GM06990 (cell line): ENCODE measurements at places on chromosomes 13 and 19.
A peak's percentile ranks its signal among the peaks of the same experiment; 100 is the strongest.

- DNase-seq, result no peak
Observed at GRCh38 chr13:36453516-36453915, 21.2 kb downstream of the CCNA1 start.

- DNase-seq, result no peak
Observed at GRCh38 chr13:90201676-90202460, 1145.6 kb upstream of the MIR17HG start.

DNA sequence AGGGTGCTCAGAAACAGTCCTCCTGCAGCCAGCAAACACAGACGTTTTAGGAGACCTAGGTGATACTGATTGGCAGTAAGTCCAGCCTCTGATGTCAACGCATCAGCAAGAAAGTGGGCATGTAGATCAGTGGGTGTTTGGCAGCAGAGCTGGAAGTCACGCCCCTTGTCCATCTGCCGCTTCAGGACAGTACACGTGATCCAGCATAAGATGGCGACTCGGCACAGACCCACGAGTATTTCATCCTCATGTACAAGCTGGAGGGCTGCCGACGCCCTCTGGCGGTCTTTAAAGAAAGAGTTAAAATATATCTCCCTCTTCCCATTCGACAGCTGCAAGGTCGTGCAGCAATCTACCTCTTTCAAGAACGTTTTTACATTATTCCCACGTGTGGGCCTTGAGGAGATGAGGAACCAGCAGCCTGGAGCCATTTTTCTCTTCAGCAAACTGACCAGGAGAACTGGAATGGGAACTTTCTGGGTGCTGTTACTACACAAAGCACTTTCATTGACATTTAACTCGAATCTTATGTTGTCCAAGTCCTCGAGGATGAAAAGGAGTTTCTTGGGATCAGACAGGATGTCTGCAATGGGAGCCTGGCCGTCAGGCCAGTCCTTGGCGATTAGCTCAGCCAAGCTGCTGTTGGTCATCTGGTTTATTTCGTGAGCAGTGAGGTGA lies 22.3 kb downstream of the NLRP11 start:
- DNase-seq, result peak; percentile 26

GRCh38 chr19:19115954-19116353 lies 22.3 kb downstream of the TMEM161A start:
- no peak for DNase-seq

GRCh38 chr19:15507068-15508034 lies 974 bp upstream of the CYP4F22 start:
- DNase-seq, result no peak

DNA sequence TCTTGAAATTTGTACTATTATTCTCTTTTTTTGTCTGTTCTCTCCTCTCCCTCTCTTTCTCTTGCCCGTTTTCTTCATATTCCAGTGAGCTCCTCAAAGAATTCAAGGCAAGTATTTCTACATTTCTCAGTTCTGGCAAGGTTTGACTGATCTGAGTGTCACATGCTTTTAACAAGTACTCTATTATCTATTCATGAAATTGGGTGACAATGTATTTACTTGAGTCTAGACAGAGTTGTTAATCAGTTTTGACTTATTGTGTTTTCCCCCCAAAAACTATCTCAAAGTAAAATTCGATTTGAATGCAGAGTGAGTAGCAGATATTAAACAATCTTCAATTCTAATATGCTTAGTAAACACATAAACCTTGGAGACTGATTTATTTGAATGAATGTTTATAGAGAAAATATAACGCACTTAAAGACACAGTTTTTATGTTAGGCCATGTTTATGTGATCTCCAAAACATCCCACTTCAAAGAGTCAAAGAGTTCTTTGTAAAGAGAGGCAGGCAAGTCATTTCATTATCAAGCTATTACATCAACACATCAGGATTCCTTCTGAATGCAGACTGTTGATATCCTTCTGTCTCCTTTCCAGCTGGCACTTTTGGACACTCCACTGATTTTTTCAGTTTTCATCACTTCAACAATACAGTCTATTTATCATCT lies 166.6 kb downstream of the SLITRK6 start:
- DNase-seq, result no peak

DNA sequence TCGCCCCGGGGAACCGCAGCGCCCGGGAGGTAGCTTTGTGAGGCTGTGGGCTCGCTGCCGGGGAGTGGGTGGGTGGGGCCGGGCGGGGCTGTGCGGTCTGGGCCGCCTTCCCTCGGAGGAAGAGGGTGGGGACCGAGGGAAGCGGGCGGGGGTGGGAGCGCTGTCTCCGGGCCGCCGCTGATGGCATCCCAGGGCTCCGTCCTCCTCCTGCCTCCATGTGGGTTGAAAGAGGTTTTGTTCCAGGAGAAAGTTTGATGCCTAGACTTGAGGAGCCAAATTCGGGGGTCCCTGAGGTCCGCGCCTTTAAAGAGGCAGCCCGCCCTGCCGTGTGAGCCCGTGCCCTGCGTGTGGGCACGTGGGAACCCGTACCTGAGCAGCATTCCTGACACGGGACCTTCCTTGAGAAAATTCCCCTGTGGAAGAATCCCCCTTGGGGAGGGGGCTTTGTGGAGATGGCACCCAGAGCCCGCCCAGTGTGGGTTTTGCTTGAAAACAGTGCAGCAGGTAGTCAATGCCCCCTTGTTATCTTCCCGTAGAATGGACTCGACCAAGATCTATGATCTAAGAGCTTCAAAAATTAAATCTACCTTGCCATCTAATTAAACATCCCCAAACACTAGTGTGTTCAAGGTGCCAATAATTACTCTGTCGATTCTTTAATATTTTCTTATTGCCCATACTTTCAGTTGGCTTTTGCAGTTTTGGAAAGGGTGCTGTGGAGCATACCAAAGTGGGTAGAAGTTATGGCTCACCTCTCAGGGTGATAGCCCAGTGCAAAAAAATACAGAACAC lies 107.8 kb downstream of the RXFP2 start:
- no peak for DNase-seq

DNA sequence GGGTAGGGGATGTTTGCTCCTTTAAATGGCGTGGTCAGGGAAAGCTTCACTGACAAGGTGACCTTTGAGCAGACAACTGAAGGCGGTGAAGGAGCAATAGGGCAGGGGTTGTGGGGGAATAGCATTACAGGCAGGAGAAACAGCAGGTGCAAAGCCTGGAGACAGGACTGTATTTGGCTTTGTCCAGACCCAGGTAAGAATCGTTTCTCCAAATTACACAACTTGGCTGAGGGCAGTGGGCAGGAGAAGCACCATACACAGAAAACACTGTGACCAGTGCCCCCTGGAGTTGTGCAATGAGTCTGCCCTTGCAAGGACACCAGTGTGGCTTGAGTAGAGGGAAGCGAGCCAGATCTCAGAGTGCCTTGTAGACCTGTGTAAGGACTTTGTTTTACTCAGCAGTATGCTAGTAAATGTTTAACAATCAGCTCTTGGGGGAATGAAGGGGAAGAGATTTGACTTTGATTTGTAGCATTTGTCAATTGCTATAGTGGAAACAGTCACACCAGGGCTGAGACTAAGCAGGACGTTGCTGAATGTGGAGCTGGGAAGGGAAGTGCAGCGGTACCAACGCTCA lies 360.0 kb downstream of the DCT start:
- no peak for DNase-seq

DNA sequence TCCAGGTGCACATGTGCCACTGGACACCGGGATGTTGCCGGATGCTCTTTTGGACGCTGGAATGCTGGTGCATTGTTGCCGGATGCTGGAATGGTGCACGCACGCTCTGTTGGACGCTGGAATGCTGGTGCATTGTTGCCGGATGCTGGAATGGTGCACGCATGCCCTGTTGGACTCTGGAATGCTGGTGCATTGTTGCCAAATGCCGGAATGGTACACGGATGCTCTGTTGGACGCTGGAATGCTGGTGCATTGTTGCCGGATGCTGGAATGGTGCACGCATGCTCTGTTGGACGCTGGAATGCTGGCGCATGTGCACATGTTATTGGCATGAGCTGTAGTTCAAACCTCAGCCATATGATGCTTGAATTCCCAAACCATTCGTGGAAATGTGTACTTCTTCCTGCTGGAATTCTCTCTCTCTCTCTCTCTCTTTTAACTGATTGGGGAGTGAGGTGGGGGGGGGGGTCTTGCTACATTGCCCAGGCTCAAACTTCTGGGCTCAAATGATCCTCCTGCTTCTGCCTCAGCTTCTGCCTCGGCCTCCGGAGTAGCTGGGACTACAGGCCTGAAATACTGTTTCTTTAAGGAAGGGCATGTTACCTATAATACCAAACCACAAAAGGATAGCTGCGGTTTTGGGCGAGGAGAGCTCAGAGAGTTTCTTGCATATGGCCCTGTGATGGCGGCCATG lies 1.2 kb upstream of the MCF2L start:
- no peak for DNase-seq

- no peak for DNase-seq
Observed at GRCh38 chr13:41107584-41108014, 25.0 kb downstream of the KBTBD6 start.

- DNase-seq, result no peak
Observed at GRCh38 chr19:56727677-56728076, 56.1 kb upstream of the ZNF835 start.

GRCh38 chr13:30676672-30677071 lies 58.7 kb upstream of the ALOX5AP start:
- no peak for DNase-seq

- no peak for DNase-seq
Observed at GRCh38 chr19:55304279-55304978, 20.6 kb downstream of the BRSK1 start.

DNA sequence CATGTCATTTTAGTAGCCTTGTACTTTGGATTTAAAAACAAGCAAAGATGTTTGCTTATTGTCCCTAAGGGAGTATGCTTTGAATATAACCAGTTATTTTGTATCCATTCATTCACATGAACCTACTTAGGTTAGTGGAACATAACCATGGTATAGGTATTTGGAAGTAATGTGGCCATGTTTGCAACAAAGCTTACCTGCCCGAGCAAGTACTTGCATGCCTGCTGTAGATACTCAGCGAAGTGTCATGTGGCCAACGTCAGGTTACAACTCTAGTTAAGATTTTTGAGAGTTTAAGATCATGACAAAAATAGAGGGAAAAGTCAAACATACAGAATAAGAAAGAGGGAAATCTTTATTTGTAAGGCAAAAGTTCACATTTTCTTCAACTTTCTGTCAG lies 57.2 kb downstream of the COG6 start:
- no peak for DNase-seq

DNA sequence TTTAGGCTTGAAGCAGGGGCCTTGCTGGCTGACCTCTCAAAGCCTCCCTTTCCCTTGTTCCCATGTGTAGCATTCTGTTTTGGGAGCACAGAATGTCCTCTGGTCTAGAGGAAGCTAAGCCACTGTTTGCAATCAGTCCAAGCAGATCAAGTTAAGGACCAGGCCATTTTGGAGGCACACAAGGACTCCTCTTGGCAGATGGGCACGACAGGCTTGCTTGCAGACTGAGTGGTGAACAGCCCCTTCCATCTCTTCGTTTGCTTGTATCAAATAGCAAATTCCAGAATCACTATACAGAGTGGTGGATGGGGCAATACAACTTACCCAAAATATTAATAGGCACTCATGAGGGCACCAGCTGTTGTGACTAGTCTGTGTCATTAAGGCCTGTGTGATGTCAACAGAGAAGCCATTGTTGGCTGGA lies 215.5 kb upstream of the SERP2 start:
- DNase-seq, result no peak

GRCh38 chr19:11495885-11496284 lies 9.8 kb downstream of the ZNF653 start:
- DNase-seq, result no peak

DNA sequence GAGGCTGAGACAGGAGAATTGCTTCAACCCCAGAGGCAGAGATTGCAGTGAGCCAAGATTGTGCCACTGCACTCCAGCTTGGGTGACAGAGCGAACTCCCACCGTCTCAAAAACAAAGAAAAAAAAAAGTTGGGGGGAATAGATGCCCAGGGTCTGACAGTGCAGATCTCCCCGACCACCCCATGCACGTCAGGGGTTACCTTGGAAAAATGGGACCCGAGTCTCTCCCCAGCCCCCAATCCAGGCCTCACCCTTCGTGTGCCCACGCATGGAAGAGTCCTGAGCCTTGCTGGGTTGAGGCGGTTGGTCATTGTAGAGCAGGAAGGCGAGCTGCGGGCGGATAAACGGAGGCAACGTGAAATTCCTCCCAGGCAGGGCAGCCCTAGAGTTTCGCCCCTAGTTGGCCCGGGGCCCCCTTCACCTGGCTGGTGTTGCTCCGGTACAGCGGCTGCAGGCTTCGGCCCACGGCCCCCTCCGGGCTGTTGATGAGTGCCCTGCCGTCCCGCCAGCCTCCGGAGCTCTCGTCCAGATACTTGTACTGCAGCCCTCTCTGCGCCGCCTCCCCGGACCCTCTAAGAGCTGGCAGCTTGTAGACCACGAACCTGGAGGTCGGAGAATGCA lies 588 bp downstream of the DNASE2 start:
- DNase-seq, result no peak

- DNase-seq, result no peak
Observed at GRCh38 chr19:8321986-8322637, 816 bp downstream of the RPS28 start.

DNA sequence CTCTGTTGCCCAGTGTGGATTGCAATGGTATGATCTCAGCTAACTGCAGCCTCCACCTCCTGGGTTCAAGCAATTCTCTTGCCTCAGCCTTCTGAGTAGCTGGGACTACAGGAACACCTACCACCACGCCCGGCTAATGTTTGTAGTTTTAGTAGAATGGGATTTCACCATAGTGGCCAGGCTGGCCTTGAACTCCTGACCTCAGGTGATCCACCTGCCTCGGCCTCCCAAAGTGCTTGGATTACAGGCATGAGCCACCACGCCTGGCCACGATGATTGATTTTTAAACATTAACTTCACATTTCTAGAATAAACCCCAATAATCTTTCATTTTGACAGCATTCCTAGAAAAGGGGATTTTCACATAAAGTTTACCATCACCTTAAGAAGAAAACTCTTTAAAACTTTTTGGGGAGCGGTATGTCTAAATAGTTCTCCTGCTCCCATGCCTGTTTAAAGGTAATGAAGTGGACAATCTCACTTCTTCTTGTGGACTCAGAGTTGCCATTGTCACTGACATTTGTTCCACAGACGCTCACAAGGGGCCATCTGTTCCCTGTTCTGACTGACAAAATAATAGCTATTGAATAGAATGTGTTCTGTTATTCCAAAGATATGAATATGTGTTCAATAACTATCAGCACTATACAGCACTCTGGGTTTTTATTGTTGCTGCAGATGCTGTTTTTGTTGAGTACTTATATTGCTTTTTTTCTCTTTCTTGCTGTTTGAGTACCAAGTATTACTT lies 66.1 kb upstream of the C1QTNF9B start:
- DNase-seq, result no peak

GRCh38 chr19:49662011-49662410 lies 3.6 kb downstream of the IRF3 start:
- no peak for DNase-seq
